ENCODE measurements at places on chromosomes 2 and 18.

GRCh38 chr2:172722481-172722880, 13.2 kb upstream of the RAPGEF4 start:
- DNase-seq, result no peak

- DNase-seq, result no peak
Measured at GRCh38 chr2:230872151-230872967, 7.6 kb downstream of the ITM2C start.

DNA sequence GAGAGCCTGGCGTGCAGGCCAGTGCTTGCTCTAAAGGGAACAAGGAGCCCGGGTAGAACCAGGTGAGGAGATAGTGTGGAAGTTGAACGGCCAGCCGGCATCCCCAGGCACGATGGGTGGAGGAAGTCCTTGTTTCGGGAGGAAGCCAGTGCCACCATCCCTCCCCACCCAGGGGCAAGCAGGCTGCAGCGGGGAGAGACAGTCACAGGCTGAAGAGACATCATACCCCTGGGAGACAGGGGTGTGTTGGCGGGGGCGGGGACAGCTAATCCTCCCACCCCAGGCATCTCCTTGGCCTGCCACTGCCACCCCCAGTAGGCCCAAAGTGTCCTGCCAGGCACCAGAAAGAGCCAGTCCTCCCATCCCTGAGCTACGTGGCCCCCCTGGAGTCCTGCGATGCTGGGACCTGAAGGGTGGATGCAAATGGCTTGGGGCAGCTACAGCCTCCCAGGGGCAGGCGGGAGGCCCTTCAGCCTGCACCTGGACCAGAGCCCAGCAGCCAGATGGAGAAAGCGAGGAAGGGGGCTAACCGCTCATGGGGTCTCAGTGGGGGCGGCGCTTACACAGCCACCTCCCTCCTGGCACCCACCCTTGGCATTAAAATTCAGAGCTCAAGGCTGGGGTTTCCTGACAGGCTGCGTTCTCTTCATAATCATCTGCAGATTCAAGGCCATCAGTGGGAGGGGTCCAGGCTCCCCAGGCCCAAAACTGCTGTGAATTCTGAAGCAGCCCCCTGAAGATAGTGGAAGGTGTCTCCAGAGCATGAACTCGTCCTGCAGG, 14.8 kb upstream of the GPR55 start:
- DNase-seq, result no peak

- DNase-seq, result no peak
Measured at GRCh38 chr2:196610796-196611195, 28.7 kb upstream of the CCDC150 start.

GRCh38 chr2:63444565-63445288, 143.6 kb downstream of the WDPCP start:
- DNase-seq, result no peak
